SW 1271 (cell line): ENCODE measurements at places on chromosomes 4 and X.

DNA sequence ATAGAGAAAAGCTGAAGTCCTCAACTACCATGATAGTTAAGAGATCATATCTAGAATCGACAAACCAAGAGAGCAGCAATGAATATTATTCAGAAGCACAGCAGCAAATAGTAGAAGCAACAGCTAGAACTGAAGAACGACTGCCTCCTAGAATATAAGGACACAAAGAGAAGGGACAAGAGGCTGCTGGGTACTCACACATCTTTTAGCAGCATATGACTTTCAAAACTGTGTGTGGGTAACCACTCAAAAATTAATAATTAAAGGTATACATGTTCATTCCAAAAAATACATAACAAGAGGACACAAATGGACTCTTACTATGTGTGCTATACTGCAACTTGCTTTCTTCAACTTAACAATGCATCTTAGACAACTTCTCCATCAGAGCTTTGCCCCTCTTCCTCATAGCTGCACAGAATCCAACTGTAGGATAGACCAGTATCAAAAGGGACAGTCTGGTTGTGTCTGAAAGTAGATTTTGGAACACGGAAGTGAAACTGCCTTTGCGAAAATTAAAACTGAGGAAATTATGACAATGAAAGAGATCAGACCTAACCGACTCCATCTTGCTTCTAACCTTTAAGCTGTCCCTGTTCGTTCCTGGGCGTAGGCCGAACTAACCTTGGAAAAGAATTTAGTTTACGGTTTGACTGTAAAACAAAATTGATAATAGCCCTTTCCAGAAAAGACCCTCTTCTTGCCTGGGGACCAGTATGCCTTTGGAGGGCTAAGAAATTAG lies 125.7 kb downstream of the SH3KBP1 start:
- DNase-seq = no peak

DNA sequence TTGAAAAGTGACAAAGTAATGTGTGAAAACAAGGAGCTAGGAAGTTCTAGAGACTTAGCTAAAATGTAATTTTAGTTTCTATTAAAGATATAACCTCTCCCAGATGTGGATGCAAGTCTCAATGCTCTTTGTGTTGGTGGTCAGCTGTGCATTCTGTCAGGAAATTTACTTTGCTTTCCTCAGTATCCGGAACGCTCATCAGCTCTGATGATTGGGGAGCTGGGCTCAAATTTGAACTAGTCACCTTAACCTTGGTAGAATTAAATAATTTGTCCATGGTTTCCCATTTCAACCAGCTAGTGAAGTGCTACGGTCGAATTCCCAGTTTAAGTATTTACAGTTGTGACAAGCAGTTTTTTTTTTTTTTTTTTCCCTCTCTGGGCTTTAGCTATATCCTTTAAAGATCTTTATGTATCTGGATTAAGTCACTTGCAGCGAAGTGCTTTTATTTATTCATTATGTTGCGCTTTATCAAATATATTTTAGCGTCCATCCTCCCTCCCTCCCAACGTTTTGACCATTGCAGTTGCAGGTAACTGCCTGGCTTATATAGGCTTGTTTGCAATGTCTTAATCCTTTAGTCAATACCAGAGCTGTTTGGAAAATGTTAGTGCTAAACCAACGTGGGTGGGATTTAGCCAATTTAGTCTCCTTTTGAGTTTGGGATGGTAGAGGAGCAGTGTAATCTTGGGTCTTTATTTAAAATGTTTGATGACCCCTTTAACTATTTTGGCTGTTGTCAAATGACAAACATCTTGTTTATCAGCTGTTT lies 2.1 kb downstream of the OGT start:
- no peak for DNase-seq

DNA sequence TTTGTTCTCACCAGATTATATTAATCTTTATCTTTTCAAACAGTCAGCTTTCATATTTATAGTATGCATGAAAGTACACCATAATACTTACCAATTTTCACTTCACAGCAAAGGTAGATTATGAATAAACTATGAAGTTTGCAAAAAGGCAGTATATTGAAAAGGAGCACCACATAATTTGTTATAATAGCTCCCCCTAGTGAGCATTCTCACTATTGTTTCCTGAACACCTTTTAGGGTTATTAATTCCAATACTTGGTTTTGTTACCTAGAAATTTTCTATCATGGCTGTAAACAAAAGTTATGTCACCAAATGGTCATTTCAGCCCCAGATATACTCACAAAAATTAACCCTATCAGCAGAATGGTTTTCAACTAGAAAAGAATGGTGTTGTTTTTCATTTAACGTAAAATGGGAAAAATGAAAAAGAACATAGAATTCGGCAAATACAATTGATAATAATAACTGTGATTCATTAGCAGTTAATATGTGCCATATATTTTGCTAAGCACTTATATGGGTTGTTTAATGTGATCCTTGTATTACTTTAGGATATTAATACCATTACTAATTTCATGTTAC lies 30.2 kb upstream of the NKX6-1 start:
- no peak for DNase-seq

- no peak for DNase-seq
These were observed 13.0 kb upstream of the SLC25A5 start for GRCh38 chrX:119455264-119455663.

DNA sequence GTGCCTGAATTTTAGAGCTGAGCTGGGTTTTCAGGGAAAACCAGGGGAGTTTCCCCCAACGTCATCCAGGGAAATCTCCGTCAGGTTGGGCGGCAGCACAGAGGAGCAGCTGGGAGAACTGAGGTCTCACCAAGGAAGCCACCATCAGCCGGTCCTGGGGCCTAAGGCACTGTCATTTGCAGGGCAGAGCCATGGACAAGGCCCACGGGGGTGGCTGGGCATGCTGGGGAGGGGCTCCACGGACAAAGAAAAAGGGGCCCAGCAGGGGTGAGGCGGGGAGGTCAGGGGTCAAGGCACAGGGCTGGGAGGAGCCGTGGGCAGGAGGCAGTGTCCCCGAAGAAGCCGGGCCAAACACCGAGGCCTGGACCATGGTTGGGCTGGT lies 109.8 kb downstream of the HMX1 start:
- no peak for DNase-seq

DNA sequence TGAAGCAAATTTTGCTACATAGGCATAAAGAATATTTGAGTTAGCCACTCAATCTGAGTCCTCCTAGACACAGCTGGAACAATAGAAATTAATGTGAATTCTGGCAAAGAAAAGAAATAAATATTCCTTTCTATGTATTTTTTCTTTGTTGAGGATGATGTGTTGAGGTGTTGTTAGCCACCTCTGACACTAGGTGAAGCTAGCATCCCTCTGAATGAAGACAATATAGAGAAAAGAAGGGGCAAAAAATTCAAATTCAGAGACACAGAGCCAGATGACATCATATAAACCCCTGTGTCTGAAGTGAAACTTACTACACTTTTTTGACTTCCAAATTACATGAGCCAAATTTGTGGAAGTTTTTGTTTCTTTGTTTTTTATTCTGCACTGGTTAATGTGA lies 34.6 kb upstream of the TMPRSS11D start:
- DNase-seq = no peak

- no peak for DNase-seq
These were observed 5.8 kb downstream of the TIFA start for GRCh38 chr4:112279882-112280315.

GRCh38 chrX:154529206-154529612 lies 13.2 kb upstream of the FAM3A start:
- DNase-seq = no peak

- no peak for DNase-seq
These were observed 325.5 kb upstream of the SLC7A11 start for GRCh38 chr4:138567696-138568095.

GRCh38 chr4:83362492-83363329 lies 28.1 kb upstream of the HPSE start:
- DNase-seq = peak; percentile 7

- no peak for DNase-seq
These were observed 278.3 kb downstream of the TECRL start for GRCh38 chr4:64130907-64131306.

DNA sequence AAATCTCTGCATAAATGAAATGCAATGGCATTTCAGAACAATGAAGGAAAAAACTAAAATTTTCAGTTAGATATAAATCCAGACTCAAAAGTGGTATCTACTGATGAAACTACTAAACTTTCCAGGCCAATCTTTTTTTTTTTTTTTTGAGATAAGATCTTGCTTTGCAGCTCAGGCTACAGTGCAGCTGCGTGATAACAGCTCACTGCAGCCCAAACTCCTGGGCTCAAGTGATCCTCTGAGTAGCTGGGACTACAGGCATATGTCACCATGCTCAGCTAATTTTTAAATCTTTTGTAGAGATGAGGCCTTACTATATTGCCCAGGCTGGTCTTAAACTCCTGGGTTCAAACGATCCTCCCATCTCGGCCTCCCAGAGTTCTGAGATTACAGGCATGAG lies 1228.2 kb upstream of the ADGRL3 start:
- DNase-seq = no peak

GRCh38 chrX:120286733-120287512 lies 24.3 kb downstream of the TMEM255A start:
- DNase-seq = no peak

DNA sequence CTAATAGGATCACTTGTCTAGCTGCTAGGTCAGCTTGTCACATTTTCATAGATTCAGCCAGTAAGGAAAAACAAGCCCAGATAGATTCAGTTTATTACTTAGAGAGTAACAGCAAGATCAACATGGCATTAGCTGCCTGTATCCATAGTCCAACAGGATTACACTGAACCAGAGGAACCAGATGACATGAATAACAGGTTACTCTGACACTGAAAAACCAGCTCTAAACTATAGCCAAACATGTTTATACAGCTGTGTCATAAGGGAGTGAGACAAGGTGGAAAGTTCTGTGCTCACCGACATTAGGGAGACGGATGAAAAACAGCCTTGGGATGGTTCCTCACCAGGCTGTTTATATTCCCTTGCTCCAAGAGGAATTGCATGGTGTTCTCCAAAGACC lies 102.9 kb upstream of the EOLA2 start:
- DNase-seq = no peak

DNA sequence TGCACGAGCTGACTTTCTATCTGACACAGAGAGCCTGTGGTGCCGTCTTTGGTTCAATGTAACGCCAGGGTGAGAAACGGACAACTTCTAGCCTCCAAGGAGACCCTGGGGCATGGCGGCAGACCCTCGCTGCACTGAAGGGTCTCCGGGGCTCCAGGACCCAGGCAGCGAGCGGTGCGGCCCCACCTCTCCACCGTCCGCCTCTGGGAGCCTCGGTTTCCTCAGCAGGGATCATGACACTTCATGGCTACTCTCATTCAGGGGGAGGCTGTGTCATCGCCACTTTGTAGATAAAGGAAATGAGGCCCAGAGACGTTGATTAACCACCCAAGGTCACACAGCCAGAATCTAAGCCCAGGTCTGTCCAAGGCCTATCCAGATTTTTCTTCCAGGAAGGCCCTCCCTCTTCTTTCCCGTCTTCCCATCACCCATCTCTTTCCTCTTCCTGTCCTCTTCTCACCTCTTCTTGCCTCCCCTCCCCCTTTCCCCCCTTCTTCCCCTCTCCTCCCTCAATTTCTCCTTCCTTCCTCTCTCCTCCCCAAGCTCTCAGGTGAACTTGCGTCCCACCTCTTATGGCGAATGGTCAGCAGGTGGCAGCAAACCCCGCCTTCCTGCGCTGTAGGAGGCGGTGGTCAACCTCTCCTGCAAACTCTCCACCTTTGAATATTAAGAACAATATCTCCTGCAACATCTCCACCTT lies 69.3 kb upstream of the HMX1 start:
- DNase-seq = no peak

DNA sequence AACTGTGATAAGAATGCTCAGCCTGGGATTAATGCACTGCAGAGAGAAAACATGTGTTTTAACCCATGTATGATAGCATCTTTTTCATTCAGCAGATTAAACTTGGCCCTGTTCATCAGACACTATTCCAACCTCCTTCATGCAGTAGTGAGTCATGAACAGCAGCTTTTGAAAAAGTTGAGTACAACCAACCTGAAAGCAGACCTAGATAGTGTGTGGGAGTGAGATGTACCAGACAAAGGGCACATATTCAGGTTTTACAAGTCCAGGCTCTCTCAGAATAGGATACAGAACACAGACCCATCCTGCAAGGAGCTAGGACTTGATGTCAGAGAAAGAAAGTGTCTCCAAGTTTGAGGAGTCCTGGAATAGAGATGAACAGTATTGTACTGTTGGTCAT lies 237.3 kb upstream of the STS start:
- no peak for DNase-seq

- DNase-seq = no peak
These were observed 9.1 kb upstream of the USO1 start for GRCh38 chr4:75715105-75715799.

GRCh38 chr4:14701389-14701788 lies 300.9 kb upstream of the CPEB2 start:
- DNase-seq = no peak

DNA sequence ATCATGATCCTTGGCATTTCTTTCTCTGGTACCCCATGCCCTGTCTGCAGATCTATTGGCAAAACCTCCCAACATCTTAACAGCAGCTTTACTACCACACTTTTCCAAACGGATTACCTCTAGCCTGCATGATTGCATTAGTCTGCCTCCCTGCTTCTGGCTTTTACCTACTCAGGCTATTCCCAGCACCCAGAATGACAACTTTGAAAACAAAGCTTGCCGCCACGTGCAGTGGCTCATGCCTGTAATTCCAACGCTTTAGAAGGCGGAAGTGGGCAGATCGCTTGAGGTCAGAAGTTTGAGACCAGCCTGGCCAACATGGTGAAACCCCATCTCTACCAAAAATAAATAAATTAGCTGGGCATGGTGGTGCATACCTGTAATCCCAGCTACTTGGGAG lies 60.2 kb downstream of the UBE2K start:
- DNase-seq = no peak

- no peak for DNase-seq
These were observed 139.4 kb downstream of the EVC2 start for GRCh38 chr4:5568931-5569330.
